Fibroblast of lung (primary cell): ENCODE measurements at places on chromosomes 7 and 10. TPM values are rescaled to one million over a fixed set of nuclear protein-coding genes. Genes with fewer than 3 reads are reported as not detected.

Gene THSD7A
- total RNA-seq: under 0.01 and 0.83 TPM in 2 replicates

Gene ENO4
- under 0.01 and 0.66 TPM in 2 replicates for total RNA-seq

Gene SRGN
- total RNA-seq: 147 and 363 TPM in 2 replicates

Gene ZDHHC6
- total RNA-seq: 28.0 and 29.9 TPM in 2 replicates

Gene CDCA7L
- total RNA-seq: 25.3 and 27.5 TPM in 2 replicates

Gene LMTK2
- total RNA-seq: 6.9 TPM in 2 replicates

GRCh38 chr7:126178865-126179264 lies 1073.9 kb downstream of the GRM8 start:
- no peak for DNase-seq

DNA sequence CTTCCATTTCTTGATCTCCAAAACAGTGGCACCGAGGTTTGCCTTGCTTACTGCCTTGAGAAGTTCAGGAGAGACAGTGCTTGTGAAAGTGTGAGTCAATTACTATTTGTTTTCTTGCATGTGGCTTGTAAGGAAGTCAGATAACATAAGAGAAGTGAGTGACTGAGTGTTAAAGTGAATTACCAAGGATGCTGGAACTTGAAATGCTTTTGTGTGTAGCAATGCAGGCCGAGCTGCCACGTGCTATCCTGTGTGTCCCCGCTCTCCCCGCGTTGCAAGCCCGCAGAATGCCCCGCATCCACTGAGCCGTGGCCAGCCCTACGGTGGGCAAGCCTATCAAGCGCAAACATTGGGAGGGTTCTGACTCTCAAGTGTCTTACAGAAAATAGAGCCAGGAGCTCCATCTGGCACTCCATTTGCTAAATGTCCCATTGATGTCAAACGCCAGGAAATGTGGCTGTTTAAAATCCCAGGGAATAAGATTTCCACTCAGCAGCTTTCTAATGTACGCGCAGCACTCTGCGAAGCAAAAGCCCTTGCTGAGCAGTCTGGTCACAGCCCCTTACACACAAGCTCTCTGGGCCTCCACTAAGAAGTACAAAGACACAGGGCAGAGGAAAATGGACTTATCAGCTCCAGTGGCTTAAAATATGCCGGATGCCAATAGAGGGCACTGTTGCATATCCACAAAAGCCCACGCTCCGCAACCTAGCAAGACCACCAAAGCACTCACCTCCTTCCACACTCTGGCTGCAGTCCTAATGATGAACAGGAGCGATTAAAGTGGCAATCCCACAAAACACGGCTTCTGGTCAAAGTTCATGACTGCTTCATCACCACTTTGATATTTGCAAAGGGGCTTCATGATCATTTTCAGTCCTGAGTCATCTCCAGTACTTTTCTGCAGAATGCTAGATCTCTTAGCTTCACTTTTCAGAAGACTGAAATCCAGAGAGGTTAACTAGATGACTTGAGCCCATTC lies 158.0 kb upstream of the ITGB1 start:
- DNase-seq: peak; percentile 78

GRCh38 chr10:75019370-75019769 lies 92.1 kb upstream of the SAMD8 start:
- DNase-seq: peak; percentile 53

- DNase-seq: no peak
Observed at GRCh38 chr7:116052006-116052405, 21.4 kb upstream of the TFEC start.

- DNase-seq: no peak
Observed at GRCh38 chr7:100095704-100096103, 5.5 kb downstream of the MCM7 start.

DNA sequence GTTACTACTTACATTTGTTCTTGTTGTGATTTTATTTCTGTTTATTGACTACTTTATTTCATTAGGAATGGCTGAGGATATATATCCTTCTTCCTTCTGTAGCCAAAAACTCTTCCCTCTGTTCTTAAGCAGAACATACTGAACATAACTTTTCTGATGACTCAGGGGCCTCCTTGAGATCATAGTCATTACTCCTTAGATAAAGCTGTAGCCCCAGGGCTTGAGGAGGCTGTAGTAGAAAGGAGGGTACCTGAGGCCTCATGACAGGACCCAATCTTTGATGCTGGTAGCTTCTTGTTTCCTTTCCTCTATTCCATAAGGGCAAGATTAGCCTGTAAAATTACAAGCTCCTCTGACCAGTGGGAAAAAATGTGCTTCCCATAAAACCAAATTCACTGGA lies 41.2 kb upstream of the FGFR2 start:
- no peak for DNase-seq
